A549 treated with DMSO at 1 μM for 4 hours (cell line): ENCODE measurements at places on chromosomes 12 and 14. TPM values are rescaled to one million over a fixed set of nuclear protein-coding genes. Genes with fewer than 3 reads are reported as not detected.

Gene OTOGL
- total RNA-seq = 0.01 to 0.04 TPM in 2 of 5 replicates, not detected in the others

Gene RNU4-1
- total RNA-seq = not detected in 5 replicates

Gene KLRF1
- not detected in 5 replicates for total RNA-seq

Gene GLI1
- total RNA-seq = 9.3 to 13.8 TPM (median 11.2 TPM) in 5 replicates

Gene INSM2
- 0.02 to 0.06 TPM (median 0.05 TPM) in 3 of 5 replicates, not detected in the others for total RNA-seq

Gene SMOC1
- 16.7 to 26.5 TPM (median 21.2 TPM) in 5 replicates for total RNA-seq

Gene ABHD12B
- total RNA-seq = not detected in 5 replicates

Gene OR4E2
- total RNA-seq = not detected in 5 replicates
